ENCODE measurements at places on chromosomes 7 and 10.
A peak's percentile ranks its signal among the peaks of the same experiment; 100 is the strongest.

GRCh38 chr7:118467381-118467780 lies 242.9 kb downstream of the ANKRD7 start:
- DNase-seq, result no peak

GRCh38 chr10:91652364-91652763 lies 19.5 kb upstream of the PPP1R3C start:
- no peak for DNase-seq

- DNase-seq, result no peak
Measured at GRCh38 chr10:110753462-110753861, 109.3 kb downstream of the RBM20 start.

DNA sequence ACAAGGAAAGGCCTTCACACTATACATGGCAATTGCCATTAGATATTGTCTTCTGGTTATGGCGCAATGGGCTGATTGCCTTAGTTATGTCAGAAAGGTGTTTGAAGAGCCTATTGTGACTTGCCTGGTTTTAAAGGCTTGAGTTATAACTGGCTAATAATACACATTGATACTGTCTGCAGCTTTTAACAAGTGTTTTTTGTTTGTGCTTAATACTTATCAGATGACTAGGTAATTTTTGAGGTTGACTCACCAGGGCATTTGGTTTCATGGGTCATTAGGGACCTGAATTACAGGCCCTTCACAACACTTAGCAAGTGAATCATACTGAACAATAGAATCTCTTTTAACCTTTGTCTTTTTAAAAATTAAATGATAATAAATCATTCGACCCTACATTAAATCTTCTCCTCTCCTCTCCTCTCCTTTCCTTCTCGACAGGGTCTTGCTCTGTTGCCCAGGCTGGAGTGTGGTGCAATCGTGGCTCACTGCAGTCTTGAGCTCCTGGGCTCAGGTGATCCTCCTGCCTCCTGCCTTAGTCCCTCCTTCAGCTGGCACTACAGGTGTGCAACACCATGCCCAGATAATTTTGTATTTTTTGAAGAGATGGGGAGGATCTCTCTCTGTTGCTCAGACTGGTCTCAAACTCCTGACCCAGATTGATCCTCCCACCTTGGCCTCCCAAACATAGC lies 196.3 kb downstream of the JCAD start:
- DNase-seq, result no peak

DNA sequence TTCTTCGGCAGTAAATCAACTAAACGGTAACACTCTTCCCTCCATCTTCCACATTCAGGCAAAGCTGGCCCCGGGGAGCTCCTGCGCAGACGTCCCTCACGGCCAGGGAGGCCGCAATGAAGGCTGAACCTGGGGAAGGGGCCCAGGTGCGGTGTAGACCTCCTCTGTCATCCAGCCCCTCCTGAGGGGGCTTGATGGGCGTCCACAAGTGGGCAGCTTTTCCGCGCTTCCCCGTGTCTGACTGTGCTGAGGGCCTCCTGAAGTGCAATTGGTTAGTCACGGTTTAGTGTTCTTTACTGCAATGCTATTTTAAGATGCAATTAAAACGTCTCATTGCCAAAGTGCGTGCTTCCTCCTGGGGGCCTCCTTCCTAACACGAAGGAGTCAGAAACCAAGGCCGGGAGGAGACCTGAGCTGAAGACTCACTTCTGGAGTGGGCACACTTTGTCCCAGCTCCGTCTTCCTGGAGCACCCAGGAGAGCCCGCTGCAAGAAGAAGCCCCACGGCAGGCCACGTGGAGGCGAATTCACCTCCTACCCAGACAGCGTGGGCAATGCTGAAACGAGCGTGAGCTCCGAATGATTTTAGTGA lies 173.3 kb downstream of the ELFN1 start:
- peak; percentile 56 for DNase-seq

DNA sequence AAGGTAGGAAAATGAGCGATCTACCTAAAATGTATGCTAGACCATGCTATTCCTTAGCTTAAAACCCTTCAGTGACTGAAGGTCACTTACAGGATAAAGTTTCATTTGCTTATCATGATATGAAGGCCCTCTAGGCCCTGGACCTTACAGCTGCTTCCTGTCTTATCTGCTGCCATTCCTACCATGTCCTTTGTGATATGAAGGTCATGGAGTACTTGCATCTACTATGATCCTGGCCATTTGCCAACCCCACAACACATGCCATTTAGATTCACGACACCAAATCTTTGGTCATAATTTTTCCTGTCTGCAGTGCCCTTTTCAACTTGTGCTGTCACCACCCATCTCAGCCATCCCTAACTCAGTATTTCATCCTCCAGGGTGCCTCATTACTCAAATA lies 181.8 kb upstream of the MDFIC start:
- DNase-seq, result no peak
